ENCODE measurements at places on chromosomes 7 and 10. TPM values are rescaled to one million over a fixed set of nuclear protein-coding genes. Genes with fewer than 3 reads are reported as not detected.

- DNase-seq, result no peak
Observed at GRCh38 chr10:118167056-118167700, 120.4 kb upstream of the RAB11FIP2 start.

The ASB4 gene
- not detected for total RNA-seq

The FANK1 gene
- 2.9 TPM for total RNA-seq

GRCh38 chr7:80552031-80552694 is 40.3 kb upstream of the GNAT3 start:
- peak; percentile 70 for DNase-seq

GRCh38 chr10:83533290-83533689 is 606.0 kb upstream of the GHITM start:
- DNase-seq, result no peak

- DNase-seq, result no peak
Observed at GRCh38 chr7:55587687-55588378, 15.5 kb upstream of the VOPP1 start.

GRCh38 chr7:157555313-157555712 is 218.5 kb downstream of the DNAJB6 start:
- DNase-seq, result no peak

DNA sequence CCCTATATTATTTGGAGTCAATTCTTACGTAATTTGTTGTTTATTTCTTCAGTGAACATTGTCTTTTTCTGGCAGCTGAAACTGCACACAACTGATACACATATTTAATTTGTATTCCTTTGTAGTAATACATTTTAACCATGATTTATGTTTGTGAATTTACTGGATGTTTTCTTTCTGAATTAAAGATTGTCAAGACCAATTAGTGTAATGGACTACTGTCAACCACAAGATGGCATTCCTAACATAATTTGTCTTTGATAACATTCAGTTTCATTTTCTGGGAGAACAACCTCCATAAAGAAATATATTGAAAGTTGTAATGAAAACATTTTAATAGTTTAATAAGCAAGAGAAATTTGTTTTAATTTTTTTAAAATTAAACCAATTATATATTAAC is 10.1 kb downstream of the THNSL1 start:
- peak; percentile 18 for DNase-seq

DNA sequence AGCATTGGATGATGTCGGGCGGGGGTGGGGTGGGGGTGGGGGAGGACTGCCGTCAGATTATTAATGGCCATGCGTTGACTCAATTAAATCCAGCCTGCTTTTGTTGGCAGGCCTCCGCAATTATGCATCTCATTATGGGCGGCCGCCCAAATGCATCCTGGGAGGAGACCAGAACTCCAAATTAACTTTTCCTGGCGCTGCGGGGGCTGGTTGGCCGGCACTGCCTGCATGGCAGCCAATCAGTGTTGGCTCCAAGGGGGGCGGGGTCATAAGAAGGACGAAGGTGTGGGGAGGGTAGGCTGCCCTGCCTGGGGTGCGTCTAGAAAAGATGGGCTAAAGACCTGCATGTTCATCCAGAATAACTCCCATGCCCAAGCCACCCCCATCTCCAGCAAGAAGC is 83.9 kb upstream of the PAX2 start:
- no peak for DNase-seq

DNA sequence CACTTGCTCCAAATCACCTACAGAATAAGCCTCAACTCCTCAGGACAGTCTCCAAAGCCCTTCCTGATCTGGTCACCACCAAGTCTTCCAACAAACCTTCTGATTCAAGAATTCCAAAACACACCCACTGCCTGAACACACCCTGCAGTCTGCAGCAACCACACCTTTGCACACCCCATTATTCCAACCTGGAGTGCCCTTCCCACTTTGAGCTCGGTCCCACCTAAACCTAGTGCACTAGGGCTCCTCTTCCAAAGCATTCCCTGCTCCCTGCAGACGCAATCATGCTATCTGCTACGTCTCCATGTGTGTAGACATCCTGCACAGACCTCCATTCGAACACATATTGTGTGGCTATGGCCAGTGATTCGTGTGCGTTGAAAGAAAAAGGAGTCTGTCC is 289.3 kb downstream of the GRID1 start:
- DNase-seq, result no peak

- DNase-seq, result peak; percentile 84
Observed at GRCh38 chr10:14688606-14689005, 86.1 kb downstream of the FAM107B start.

DNA sequence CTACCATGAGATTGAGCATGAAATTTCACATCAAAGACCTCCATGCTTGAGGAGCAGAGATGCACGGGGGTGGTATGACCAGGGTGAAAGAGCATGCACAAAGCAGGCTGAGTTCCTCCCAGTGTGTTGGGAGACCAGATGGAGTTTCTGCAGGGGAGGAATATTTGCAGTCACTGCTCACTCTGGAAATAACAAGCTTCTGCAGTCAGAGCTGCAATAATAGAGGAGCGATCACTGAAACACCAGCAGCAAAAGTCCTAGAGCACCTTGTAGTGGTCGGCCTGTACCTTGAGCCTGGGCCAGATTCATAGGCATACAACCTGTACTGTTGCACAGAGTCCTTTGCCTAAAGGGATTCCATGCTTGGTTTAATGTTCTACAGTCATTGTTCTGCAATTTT is 184.5 kb upstream of the SP8 start:
- no peak for DNase-seq

The SEC24C gene
- 54.0 TPM for total RNA-seq

The GPRIN2 gene
- not detected for total RNA-seq

GRCh38 chr7:45238806-45239205 is 81.2 kb downstream of the RAMP3 start:
- DNase-seq, result no peak

All from fibroblast of villous mesenchyme (primary cell).